Activated CD8-positive, alpha-beta memory T cell treated with anti-CD3 and anti-CD28 coated beads for 24 hours (primary cell): ENCODE measurements at places on chromosomes 4 and X.

DNA sequence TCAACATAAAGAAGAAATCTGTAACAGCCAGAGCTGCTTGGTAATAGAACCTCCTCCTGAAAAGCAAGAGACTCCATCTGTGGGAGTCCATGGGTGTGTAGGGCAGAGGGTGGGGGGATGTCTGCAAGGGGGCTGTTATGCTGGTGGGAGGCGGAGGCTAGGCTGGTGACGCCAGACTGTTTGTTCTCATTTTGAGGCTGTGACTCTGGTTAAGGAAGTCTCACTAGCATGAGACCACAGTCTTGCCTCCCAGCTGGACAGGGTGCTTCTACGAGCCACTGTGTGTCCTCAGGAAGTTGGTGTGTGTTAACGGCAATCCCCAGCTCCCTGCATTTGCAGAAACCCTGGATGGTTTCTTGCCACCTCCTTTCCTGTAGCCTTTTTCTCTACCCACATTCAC, 79.8 kb downstream of the NSUN7 start:
- DNase-seq = no peak

DNA sequence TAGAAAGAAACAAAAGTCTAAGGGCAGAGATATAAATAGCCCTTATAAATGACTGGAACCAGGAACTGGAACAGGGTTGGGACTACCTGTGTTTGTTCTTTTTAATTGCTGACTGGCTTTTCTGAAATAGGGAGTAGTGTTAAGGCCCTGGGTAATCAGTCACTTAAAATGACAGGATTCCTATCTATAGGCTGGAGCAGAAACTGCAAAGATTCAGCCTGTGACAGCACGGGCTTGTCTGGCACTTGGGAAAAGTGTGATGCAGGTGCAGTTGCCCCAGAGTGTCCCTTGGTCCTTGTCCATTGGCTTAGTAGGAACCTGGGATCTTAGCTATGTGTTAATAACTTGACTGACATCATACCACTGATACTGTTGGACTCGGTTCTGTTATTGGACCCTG, 14.7 kb upstream of the PLAC8 start:
- no peak for DNase-seq

DNA sequence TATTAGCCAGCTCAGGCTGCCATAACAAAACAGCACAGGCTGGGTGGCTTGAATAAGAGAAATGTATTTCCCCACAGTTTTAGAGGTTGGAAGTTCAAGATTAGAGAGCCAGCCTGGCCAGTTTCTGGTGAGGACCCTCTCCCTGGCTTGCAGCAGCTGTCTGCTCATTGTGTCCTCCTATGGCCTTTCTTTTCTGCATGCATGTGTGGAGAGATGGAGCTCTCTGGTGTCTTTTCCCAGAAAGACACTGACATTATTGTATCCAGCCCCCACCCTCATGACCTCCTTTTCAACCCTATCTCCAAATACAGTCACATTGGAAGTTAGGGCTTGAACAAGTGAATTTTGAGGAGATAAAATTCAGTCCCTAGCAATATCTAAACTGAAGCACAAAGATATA, 263.8 kb upstream of the PABPC4L start:
- no peak for DNase-seq

DNA sequence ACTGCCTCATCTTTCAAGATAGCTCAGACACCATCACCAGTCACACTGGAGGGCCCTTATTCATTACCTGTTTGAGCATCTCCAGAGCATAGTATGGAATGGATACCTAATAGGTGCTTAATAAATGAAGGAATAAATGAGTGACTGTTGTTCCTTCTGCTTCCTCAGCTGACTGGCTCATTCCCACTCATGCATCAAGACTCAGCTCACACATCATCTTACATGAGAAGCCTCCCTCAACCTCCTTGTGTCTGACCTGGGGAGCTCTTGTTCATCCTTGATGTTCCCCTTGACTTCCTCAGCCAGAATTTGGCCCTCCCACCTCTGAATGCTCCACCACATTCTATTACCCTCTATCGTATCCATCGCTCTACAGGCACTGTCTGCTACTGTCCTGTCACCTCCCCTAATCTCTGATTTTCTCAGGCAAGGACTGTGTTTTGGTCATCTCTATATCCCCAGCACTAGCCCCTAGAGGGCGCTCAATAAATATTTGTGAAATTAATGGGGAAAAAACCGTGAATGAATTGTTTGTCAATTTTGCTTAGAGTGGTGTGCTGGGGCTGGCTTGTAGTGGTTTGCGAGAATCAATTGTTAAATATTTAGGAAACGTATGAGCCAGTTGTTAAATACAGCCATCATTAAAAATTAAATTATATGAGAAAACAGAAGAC, 88.3 kb downstream of the NHSL2 start:
- no peak for DNase-seq

DNA sequence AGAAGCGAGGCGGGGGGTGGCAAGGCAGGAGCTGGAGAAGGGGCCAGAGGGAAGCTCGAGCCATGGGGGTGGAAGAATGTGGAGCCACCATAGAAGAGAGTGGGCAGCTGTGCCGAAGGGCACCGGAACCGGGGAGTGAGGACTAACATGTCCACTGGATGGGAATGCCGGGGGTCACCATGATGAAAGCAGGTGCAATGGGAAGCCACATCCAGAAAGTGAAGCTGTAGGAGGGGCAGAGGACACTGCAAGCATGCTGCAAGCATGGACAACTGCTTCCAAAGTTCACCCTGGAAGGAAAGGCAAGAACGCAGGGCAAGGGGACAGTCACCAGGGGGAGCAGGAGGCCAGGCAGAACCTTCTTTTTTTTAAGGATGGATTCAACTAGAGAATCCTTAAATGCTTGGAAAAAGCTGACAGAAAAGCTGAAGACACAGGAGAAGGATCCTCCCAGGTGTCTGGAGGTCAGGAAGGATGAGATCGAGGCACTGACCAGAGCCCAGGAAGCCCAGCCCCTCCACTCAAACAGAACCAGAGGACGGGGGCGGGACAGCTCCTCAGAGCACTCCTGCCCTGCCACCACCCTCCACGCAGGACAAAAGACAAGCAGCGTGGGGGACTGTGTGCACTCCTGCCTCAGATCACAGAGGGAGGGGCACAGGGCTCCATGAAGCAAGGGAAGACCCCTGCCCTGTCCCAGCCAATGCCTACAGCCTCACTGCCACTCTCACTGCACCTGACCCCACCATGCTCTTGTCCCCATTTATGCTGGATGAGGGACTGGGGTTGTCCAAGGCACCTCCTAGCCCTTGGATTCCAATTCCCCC, 169.2 kb downstream of the AFAP1 start:
- no peak for DNase-seq

GRCh38 chrX:25143596-25143995, 127.8 kb upstream of the ARX start:
- DNase-seq = no peak

DNA sequence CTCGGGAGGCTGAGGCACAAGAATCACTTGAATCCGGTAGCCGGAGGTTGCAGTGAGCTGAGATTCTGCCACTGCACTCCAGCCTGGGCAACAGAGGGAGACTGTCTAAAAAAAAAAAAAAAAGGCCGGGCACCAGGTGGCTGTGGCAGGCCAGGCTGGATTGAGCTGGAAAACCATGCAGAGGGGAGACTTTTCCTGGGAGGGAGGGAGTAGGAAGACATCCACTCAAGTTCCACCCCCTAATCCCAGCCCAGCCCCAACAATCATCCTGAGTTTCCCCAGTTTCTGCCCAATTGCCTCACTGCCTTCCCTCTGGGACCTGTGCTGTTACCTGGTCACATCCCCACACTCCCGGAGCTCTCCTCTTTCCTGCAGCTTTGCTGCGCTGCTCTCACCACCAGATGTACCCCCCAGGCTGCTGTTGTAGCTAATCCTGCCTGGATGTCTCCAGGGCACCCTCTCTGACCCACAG, 9.0 kb upstream of the TSPYL2 start:
- peak; percentile 57 for DNase-seq
